Foreskin melanocyte (primary cell): ENCODE measurements at places on chromosomes 12 and 14.

DNA sequence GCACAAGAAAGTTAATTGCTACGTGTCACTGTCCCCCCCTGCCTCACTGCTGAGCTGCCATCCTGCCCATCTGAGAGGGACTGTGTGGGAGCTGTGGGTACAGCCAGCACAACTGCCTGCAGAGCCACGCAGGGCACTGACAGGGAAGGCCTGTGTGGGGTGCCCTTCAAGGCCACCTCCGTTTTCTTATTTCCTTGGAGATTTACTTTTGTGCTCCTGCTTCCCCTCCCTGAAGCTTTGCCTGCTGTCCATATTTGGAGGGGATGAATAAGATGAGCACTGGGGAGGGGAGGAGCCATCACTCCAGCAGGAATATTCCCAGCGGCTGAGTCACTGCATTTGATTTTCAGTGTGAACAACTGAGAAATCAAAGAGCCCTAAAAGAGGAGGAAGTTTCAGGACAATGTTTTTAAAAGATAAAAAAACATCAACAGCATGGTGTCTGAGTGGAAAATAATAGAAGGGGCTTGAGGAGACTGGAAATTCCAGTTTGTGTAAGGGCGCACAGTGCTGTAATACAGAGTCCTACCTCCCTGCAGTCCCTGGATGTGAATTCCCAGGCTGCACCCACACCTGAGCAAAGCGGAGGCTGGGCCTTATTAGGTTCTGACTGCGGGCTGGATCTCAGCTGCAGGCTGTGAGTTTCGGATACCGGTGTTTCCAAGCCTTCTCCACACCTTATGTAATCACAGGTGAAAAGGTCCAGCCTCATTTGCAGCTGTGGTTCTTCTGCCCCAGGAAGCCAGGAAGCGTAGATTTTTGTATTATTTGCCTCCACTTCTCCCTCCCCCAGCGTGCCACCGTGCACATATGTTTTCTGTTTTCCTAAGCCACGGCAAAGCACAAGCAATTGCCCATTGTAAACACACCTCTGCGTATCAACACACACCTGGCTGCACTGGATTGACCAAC is 192.6 kb upstream of the BCL2L14 start:
- no peak for DNase-seq

DNA sequence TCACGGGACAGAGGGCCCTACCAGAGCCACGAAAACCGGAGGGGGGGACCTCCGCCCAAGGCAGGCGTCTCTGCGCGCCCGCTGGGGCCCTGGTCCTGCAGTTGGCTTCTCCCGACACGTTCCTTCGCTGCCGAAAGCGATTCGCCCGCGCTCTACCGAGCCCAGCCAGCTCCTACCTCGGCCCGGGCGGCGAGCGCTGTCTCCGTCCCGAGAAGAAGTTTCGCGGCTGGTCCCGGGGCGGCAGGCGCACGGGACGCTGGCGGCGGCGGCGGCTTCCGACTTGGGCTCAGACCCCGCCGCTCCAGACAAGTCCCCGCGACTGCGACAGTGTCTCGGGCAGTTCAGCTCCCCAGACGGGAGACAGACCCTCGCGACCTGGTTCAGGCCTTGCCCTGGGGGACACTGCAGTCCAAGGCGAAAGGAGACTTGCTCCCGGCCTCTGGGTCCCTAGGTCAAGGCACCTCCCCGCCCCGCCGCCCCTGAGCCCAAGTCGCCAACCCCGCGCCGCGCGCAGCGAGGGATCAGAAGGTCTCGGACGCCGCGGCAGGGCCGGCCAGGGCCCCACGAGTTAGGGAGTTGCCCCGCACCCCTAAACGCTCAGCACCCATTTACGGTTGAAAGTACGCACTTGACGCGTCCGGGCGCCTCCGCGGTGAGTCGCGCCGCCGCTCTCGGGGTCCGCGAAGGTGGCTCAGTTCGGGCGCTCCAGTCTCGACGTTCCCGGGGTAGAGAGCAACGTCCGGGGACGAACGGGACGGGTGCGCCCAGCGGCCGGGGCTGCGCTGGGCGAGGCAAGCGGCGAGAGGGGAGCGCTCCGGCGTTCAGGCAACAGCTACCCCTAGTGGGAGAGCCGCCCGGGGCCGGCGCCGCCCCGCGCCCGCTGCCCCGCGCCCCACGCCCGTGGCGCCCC is 1.4 kb upstream of the DIO3 start:
- DNase-seq, result no peak

GRCh38 chr12:66060163-66060907 is 70.2 kb downstream of the LLPH start:
- DNase-seq, result peak; percentile 42

GRCh38 chr14:35161231-35161630 is 38.9 kb downstream of the PRORP start:
- no peak for DNase-seq

DNA sequence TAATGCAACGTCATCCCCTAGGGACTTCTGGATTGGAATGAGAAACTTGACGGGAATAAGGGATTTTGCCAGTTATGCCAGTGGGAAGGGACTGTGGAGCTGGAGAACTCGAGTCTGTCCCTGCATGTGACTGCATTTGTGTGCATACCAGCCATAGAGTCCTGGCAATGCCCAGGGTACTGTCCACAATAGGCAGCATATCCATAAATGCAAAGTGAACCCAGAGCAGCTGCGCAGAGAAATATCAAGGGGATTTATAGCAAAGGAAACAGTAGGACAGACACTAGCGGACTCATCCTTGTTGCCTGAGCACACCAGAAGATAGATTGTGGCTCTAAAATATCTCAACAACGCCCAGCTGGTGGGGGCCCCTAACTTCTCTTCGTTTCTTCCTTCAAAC is 247.1 kb upstream of the SRRM4 start:
- no peak for DNase-seq

DNA sequence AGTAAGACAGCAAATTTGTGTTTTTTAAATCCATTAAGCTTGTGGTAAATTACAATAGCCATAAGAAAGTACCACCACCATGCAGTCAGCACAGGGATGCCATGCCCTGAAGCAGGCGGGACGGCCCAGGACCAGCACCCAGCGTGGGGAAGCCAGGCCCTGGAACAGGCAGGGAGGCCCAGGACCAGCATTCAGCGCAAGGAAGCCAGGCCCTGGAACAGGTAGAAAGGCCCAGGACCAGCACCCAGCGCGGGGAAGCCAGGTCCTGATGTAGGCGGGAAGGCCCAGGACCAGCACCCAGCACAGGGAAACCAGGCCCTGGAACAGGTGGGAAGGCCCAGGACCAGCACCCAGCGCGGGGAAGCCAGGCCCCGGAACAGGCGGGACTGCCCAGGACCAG is 13.2 kb downstream of the CHFR start:
- no peak for DNase-seq
